ENCODE measurements at places on chromosomes 3 and 15.
A peak's percentile ranks its signal among the peaks of the same experiment; 100 is the strongest.

DNA sequence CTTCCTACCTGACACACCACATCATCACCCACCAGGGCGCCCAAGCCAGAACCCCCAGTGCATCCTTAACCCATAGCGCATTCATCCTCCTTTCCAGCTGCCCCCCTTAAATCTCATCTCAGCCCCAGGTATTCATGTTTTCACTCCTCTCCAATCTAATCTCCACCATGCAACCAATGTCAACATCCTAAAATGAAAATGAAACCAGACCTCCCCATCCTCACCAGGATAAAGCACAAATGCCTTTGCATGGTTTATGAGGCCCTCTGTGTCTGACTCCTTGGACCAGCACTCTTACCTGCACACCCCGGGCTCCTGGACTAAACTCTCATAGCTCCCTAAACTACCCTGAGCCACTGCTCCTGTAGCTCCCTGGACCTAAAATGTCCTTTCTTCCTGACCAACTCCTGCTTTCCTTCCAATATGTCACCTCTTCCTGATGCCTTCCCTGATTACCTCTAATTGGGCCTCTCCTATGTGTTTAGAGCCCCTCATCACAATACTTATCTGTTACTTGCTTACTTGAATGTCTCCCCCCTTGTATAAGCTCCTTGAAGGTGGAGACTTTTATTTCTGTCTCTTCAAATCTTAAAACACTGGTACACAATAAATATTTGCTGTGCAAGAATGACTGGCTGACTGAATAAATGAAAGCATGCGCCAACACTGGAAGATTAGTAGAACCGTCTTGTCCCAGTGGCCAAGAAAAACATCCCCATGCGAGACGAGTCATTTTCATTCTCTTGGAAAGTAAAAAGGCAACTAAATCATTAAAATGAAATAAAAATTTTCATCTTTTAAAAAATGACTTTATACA is 142.5 kb downstream of the XXYLT1 start:
- no peak for DNase-seq

GRCh38 chr15:66841953-66842681 is 140.1 kb downstream of the SMAD6 start:
- DNase-seq: no peak

GRCh38 chr3:11845651-11846050 is 1.0 kb downstream of the TAMM41 start:
- no peak for DNase-seq

DNA sequence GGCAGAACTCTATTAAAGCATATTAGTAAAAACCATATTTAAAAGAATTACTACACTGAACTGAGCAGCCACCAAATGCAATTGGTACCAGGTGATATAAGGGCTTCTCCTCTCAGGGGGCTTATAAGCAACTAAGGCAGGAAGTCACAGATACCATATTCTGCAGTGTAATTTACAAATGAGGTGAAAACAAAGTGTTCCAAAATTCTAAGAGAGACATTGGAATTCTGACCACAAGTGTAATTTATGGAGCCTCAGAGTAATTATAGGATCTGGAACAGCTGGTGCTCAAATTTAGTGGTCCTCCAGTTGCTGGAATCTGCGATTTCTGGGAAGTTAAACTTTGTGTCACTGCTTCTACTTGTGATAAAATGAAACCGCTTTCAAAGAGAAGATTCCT is 3.1 kb upstream of the NR1I2 start:
- DNase-seq: no peak

GRCh38 chr3:39848365-39848764 is 39.0 kb downstream of the MYRIP start:
- DNase-seq: no peak

DNA sequence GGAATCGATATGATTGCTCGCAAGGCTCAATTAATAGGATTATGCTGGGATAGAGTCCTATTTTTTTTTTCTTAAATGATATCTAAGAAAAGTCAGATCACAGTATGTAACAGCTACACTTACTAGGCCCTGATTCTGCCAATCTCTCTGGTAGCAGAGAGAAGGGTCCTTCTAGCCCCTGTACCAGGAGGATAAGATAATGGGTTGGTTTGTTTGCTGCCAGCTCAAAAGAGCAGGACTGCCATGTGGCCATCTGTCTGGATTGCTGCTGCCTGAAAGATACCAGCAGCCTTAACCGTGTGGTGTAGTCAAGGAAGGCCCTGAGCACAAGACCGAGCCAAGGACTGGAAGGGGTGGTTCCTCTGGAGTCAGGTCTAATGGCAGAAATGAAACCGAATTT is 236.4 kb downstream of the KLF13 start:
- no peak for DNase-seq

DNA sequence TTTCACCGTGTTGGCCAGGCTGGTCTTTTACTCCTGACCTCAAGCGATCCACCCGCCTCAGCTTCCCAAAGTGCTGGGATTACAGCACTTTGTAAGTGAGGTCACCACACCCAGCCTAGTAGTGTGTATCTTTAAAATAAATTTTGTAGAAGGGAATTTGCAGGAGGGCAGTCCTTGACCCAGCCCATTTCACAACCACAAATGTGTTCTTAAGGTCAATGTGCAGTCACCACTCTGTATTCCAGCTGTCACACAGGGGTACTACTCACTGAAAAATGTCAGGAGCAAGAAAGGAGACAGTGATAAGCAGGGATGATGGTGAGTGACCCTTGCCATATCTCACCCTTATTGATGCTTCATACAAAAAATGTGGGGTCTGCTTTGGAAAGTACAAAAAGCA is 98.5 kb downstream of the FRMD5 start:
- no peak for DNase-seq

DNA sequence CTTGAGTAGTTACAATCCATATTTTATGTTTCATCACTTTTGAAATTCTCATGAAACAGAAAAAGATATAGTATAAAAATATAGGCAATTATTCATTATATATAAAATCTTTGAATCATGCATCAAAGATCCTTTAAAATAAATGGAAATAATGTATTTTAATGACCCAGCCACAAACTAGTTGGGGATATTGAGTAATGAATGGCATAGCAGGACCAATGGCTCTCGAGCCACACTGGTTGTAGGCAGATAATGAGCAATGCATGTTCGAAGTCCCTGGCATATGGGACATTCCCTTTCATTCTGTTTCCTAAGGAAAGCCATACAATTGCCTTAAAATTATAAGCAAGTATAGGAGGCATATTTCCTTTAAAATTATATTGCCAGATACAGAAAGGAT is 107.4 kb upstream of the IL12A start:
- no peak for DNase-seq

DNA sequence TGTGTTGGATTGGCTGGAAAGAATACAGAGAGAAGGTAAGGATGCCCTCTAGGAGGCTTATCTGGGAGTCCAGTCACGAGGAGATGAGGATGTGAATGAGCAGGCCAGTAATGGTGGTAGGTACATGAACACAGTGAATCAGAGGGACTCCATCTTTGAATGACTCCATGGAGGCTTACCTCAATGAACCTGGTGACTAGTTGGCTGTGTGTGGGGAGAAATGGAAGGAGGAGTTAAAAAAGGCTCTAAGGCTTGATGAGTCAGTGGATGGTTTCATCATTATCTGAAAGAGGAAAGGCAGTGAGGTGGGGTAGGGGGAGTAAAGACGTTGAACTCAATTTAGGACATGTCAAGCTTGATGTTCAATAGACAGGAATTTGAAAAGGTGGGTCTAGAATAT is 61.1 kb downstream of the KCNAB1 start:
- no peak for DNase-seq

GRCh38 chr3:194797555-194798250 is 112.0 kb downstream of the FAM43A start:
- DNase-seq: no peak

GRCh38 chr3:157174290-157174648 is 14.3 kb upstream of the CCNL1 start:
- peak; percentile 82 for DNase-seq

DNA sequence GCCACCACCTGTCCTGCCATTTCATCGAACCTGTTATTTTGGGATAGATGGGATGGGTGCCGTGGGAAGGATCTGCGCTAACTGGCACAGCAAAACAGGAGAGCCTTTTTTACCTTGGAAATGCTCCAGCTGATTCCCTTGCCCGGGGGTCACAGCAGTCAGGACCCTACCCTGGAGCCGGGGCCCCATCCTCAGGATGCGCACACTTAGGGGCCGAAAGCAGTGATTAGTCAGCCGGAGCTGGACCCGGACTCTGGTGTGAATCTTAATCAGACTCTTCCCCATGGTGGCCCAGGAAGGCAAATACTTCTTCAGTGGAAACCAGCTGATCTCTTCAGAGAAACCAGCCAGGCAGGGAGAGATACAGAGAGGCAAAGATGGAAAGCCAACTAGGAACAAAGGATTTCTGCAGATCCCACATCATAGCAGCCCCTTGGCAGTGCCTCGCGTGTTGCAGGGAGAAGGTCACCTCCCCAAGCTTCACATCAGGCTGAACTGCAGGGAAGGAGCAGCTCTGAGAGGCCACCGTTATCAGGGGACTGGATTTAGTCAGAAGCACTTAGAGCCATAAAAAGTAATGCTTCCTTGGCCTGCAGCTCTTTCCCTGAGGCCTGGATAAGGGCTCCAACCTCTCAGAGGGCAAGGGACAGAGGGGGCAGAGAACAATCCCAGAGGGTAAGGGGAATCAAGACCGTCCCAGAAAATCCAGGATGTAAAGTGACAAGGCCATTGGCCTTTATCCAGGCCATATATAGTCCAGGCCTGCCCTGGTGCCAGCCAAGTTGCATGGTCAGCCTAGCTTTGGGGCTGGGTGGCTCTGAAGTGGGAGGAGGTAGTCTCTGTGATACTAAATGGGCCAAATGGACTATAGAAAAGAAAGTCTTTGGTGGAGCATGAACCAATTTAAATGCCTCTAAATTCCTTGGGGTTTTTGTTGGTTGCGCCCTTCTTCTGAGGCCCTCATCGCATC is 52.9 kb downstream of the WDR76 start:
- no peak for DNase-seq

DNA sequence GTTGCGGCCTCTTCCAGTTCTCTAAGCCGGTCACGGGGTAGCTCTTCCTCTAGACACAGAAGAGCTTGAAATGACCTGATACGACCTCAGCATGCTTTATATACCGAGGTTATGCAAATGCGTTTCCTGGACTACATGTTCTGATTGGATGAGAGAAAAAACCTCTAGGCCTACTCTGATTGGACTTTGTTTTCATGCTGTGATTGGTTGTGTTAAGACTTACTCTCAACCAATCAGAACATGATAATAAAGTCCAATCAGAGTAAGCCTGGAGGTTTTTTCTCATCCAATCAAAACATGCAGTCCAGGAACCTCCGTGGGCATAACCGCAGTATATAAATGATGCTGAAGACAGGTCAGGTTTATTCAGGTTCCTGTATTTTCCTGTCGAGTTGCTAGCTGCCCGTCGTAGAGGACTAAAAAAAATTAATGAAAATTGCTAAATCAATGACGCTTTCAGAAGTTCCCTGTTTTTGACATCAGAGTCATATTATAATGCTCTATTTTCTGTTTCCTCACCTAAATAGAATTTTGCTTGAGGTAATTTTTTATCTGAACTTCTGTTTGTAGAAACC is 177.4 kb downstream of the POTEB3 start:
- DNase-seq: no peak

DNA sequence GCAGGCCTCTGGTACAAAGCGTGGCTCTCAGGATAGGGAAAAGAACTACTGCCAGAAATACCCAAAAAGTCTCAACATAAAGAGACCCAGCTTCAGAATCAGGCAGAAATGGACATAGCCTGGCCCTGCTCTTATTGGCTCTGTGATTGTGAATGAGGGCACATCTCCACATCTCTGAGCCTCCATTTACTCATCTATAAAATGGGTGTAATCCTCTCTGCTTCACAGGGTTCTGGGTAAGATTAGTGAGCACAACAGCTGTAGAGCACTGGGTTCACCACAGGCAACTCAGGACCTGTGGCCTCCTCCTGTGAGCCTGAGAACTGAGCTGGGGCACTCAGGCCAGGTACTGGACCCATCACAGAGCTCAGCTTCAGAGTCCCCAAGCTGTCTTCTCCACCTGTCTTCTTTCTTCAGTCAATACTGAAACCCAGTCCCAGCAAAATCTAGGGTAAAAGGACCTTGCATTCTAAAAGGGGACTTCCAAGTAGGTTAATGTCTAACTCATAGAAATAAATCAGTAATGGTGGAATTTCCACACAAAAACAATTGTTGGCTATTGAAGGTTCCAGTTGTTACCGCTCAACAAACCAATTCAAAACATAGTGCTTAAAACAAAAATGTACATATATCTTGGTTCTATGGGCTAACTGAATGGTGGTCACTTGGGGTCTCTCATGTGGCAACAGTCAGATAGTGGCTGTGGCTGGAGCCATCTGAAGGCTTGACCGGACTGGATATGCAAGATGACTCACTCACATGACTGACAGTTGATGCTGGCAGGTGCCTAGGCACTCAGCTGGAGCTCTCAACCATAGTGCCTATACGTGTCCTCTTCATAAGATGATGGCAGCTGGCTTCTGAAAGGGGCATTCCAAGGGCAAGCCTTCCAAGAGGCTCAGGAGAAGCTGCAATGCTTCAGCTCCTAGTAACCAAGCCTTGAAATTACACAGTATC is 47.3 kb downstream of the TRIM42 start:
- DNase-seq: no peak

DNA sequence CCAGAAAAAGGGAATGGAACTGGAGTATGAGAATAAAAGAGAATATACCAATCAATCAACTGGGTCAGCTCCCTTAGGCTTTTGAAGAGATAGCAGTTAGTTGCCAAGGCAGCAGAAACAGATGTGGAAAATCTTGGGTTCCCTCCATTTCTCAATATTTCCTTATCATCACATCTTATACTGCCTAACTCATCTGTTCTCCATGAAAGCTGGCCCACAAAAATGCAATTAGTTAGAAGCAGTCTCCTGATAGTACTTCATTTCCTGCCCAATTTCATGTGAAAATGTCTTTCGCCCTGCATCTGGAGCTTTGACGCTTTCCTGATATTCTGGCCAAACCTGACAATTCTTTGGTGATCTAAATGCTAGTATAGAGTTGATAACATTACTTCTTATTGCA is 30.1 kb upstream of the SPTSSB start:
- DNase-seq: no peak

DNA sequence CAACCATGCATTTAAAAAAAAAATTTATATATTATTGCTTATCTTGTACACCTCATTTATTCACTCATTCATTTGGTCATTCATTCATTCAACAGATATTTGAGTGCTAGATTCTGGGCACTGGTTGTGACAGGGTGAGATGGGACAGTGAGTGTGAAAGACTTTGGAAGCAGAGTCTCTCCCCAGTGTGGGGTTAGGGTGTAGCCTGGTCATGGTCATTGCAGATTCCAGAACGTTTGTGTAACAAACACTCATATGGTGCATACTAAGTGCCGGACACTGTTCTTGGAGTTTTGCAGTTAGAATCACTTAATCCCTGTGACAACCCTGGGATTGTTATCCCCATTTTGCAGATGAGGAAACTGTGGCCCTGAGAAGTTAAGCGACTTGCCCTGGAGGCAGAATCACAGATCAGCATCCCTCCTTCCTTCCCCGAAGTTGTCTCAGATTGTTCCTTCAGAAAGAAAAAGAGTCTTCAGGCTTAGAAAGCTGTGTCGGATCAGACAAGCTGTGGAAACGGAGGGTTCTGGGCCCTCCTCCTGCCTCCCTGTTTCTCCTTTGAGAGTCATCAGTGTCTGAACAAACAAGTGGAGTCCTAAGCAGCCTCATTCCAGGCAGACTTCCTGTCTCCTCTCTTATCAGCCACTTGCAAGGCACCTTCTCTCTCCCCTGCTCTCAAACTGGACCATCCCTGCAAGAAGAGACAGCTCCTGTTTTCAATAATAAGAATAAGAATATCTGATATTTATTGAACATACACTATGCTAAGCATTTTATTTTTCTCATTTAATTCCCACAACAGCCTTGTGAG is 6.3 kb downstream of the LOXL1 start:
- DNase-seq: no peak
